Liver (tissue), 10 donors: ENCODE measurements at places on chromosomes 1 and 21. TPM values are rescaled to one million over a fixed set of nuclear protein-coding genes. Genes with fewer than 3 reads are reported as not detected.

The SMPDL3B gene
- 0.24 TPM for polyA plus RNA-seq

The FMO2 gene
- polyA plus RNA-seq = 1.6 TPM

The IL23R gene
- polyA plus RNA-seq = not detected

The CD53 gene
- polyA plus RNA-seq = 10.7 TPM

The PHGDH gene
- 178 TPM for polyA plus RNA-seq

The HCRTR1 gene
- 0.06 TPM for polyA plus RNA-seq

The OR2L2 gene
- 0.03 TPM for polyA plus RNA-seq

The SLC30A2 gene
- not detected for polyA plus RNA-seq

The GUCA2B gene
- 1.7 TPM for polyA plus RNA-seq

The CFAP57 gene
- polyA plus RNA-seq = 14.5 TPM

The HSPA6 gene
- 0.44 TPM for polyA plus RNA-seq

The OR14A16 gene
- polyA plus RNA-seq = not detected
